ENCODE measurements at places on chromosomes 12 and 14.

GRCh38 chr12:104292872-104293794, 10.4 kb upstream of the EID3 start:
- no peak for DNase-seq

DNA sequence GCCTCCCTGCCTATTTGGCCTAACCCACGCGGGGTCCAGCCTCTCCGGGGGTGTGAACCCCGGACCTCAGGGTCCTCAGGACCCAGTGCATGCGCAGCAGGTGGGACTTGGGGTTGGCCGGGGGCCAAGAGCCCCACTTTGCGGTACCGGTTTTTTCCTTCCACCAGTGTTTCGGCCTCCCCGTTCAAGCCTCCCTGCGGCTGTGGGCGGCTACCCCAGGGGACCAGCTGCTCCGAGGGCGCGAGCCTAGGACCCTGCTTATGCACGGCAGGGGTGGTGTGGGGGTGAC, 327.3 kb downstream of the ALG10 start:
- no peak for DNase-seq

DNA sequence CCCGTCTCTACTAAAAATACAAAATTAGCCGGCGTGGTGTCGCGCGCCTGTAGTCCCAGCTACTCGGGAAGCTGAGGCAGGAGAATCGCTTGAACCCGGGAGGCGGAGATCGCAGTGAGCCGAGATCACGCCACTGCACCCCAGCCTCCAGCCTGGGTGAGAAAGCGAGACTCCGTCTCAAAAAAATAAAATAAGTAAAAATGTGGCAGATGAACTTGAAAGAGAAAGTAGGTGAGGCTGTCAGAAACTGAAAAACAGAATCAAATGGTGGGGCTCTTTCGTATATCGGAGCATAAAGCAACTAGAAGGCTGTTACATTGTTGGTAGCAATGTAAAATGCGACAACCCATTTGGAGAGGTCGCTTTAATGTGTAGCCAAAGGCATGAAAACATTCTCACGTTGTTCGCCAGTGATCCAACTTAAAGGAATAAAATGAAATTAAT, 767 bp upstream of the CCNT1 start:
- peak; percentile 47 for DNase-seq

GRCh38 chr14:58701604-58702003, 63.8 kb downstream of the DACT1 start:
- no peak for DNase-seq

GRCh38 chr12:109131154-109132050, 15.0 kb downstream of the ACACB start:
- no peak for DNase-seq

DNA sequence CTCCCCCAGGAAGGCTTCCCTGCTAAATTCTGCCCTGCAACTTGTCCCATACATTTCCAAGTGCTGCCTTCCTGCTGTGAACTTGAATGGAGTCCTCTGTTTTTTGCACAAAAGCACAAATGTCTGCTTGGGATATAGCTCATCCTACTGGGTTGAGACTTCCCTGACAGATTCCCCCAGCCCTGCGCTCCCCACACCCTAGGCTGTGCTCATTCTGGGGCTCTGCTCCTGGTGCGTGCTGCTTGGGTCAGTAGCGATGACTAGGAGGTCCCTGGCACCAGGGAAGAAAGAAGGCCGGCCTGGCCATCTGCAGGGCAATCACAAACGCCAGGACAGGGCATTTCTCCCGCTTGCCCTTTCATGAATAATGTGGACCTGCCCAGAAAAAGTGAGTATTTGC, 29.2 kb upstream of the FKBP4 start:
- no peak for DNase-seq

DNA sequence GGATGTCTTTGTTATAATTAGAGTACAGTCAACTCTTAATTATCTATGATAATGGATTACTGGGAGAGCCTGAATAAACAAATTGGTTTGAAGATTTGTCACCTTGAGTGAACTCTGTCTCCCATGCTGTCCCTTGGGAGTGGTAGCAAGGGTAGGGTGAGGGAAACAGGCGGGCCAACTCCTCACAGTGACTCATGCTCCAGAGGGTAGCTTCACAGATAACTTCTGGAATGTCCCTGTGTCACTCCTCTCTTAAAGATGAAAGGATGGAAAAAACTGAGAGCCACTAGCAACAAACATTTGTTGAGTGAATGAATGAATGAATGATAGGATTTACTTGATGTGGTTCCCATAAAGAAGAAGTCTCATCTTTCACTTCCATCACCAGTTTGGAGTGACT, 53.5 kb downstream of the RASSF9 start:
- no peak for DNase-seq

DNA sequence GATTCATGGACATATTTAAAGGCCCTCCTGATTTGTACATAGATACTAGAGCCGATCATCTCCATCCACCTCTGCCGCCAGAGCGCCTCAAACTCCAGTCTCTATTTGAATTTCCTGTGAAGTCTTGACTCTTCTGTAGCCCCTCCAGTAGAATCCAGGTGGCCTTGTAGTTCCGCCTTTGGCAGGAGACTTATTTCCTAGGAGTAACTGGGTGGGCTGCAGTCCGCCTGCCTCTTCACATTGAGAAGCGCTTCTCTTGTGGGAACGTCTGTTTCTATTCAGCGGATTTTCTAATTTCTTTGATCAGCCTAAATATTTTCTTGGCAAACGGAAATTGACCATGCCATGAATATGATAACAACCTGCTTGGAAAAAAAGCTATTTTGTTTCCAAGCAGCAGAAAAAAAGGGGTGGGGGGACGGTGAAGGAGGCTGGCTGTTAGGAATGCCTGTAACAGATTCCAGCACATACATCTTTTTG, 9.0 kb upstream of the SIX1 start:
- DNase-seq, result no peak

DNA sequence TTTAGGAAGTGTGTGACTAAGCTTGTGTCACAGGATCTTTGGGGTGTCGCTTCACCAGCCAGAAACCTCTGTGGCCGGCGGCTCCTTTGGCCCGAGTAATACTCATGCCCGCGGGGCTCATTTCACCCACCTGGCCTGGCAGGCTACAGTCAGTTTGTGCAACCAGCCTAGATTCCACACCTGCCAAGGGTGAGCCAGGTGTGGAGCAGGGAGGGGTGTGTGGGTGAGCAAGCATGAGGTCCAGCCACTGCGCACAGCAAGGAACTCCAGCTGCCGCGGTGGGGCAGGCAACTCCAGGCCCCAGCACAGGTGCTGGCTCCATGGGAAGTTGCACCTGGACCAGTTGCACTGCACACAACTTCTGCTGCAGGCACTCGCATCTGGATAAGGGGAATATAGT, 462.3 kb upstream of the LRFN5 start:
- no peak for DNase-seq

- no peak for DNase-seq
Measured at GRCh38 chr12:113384778-113385177, 18.9 kb downstream of the SDS start.

GRCh38 chr12:6494258-6494743, 399 bp downstream of the NCAPD2 start:
- no peak for DNase-seq

GRCh38 chr12:62971769-62972525, 37.0 kb upstream of the PPM1H start:
- DNase-seq, result no peak

GRCh38 chr12:41907021-41907420, 237.7 kb downstream of the GXYLT1 start:
- DNase-seq, result no peak

DNA sequence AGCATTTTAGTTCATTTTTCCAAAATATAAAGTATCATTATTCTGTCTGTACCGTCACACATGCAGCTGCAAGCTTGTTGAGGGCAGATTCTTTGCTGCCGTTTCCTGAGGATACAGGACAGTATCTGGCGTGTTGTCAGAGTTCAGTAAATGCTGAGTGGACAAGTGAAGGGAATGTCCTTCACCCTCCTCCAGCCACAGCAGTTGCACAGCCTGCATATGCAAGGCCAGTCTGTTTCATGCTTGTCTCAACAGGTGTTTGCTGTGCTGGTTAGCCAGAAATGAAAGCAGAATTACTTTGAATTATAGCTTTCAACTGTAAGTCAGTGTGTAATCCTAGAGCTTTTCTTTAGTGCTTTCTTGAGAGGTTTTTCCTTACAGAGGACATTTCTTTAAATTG, 36.5 kb downstream of the TDP1 start:
- DNase-seq, result no peak

DNA sequence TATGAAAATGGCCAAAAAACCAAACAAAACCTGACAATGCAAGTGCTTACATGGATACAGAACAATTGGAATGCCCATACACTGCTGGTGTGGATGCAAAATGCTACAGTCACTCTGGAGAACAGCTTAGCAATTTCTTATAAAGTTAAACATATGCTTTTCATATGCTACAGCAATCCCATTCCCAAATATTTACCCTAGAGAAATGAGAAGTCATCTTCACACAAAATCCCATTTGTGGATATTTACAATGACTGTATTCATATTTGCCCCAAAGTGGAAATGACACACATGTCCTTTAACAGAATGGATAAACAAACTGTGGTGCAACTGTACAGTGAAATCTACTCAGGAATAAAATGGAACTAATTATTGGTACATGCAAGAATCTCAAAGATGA, 20.4 kb downstream of the SAV1 start:
- no peak for DNase-seq

DNA sequence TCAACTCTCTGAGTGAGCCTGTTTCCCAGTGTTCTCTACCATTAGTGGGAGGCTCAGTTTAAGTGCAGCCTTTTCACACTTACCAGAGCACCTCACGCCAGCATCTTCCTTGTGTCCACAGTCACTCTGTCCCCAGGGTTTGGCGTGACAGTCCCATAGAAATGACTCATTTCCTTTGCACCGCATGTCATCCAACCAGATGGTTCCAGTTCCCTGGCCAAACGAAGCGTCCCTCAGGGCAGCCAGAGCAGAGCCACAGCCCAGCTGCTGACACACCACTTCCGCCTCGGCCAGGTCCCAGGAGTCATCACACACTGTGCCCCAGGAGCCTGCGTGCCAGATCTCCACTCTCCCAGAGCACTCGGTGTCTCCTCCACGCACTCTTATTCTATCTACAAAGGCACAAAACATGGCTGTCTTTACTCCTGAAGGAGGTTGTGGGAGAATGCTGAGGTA, 65.4 kb downstream of the ACSM4 start:
- no peak for DNase-seq

DNA sequence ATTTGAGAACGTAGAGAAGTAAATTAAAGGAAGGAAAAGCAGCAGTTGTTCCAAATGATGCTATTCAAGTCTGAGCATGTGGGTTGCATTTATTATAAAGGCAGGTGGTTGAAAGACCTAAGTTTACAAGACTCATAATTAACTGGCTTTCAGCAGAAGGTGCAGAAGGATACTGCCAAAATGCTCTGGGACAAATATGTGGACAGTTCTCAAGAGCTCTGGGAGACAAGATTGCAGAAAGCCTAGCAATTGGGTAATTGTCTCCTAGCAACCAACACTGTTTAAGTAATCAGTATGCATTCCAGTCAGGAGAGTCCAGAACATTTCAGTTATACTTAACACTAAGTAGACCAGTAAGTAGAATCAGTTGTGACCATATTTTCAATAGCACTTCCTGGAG, 131.5 kb downstream of the GPR135 start:
- no peak for DNase-seq

DNA sequence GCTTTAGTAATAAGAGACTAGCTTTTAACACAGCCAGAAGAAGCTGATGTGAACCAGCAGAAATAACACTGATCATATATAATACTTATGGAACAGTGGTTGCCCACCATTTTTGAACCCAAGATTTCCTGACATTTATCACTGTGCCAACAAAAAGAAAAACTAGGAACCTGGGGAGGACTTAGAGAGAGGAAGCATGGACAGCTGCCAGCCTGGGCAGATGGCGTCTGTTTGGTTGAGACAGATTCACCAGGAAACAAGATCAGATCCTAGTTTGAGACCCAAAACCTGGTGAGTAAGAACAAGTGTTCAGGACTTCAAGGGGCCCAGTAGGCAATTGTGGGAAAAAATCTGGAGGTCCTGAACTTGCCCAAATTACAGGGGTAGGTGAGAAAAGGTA, 95.3 kb downstream of the BICD1 start:
- DNase-seq, result no peak

DNA sequence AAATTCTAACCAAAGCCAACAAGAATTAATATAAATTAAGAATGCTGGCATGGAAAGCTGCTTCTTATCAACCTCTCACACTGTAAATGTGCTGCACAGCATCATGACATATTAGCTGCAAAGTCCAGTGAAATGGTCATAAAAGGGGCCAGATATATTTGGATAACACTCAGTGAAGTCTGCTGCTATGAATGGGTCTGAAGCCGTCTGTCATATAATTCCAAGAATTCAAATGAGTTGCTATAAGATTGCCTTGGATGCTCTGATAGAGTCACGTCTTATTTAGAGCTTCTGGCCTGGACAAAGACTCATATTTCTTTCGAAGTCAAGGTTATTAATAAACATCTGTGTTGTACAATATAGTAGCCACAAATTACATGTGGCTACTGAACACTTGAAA, 54.3 kb upstream of the OVCH1 start:
- no peak for DNase-seq

GRCh38 chr12:17334784-17335183, 728.8 kb upstream of the LMO3 start:
- no peak for DNase-seq

DNA sequence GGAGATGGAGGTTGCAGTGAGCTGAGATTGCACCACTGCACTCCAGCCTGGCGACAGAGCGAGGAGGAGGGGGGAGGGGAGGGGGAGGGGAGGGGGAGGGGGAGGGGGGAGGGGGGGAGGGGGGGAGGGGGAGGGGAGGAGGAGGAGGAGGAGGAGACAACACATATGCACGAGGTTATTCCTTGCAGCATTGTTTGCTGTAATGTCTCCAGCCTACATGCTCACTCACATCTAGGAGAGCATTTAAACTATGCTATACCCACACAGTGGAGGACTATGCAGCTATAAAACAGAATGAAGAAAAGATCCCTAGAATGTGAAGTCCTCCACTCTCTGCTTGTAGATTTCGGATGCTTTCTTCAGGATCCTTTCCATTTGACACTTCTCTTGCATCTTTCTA, 3.5 kb upstream of the HIGD1C start:
- DNase-seq, result no peak

- DNase-seq, result no peak
Measured at GRCh38 chr12:49875115-49875720, 28.5 kb downstream of the FAIM2 start.
